Stimulated activated CD8-positive, alpha-beta memory T cell treated with anti-CD3 and anti-CD28 coated beads, Interleukin-7, amount 100 ng/mL, for 4 hours (primary cell): ENCODE measurements at places on chromosomes 13 and 19.

- no peak for DNase-seq
Observed at GRCh38 chr19:16113727-16114126, 2.0 kb downstream of the RAB8A start.

- DNase-seq, result no peak
Observed at GRCh38 chr13:106678646-106679418, 110.9 kb upstream of the ARGLU1 start.

DNA sequence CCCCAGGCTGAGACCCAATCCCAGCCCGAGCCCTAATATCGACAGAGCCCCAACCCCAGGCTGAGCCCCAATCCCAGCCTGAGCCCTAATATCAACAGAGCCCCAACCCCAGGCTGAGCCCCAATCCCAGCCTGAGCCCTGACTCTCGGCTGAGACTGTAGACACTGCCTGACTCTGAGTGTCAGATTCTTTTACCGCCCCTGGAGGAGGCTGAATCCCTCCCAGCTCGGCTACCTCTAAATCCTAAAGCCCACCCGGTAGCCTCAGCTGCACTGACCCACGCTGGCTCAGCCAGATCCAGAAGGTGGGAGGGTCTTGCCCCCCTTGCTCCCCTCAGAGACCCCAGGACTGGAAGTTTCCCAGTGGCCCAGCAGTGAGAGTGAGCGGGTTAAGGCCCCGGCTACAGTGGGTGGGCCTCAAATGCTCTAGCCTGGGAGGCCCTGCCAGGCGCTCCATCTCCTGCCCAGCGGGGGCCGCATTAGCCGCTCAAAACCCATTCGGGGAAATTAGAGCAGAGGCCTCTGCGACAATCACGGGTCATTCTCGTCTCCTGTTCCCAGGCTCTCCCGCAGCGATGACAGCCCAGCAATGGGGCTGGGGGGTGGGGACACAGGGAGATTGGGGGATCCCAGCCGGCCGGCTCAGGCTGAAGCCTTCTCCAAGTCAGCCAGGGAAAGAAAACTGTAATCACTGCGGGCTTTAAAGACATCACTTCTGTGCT is 43.8 kb downstream of the ZNRF4 start:
- DNase-seq, result no peak

DNA sequence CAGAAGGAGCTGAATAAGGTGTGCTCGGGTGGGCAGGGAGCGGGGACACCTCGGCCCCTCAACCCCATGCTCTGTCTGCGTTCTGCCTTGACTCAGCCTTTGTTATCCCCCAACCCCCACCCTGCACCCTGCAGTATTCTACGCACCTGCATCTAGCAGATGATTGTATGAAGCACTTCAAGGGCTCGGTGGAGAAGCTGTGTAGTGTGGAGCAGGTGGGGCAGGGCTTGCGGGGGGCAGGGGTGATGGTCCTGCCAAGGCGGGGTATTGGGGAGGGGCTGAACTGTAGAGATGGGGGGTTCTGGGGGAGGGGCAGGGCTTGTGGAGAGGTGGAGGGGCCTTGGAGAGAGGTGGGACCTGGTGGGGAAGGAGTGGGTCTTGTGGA is 6.1 kb downstream of the STXBP2 start:
- no peak for DNase-seq

GRCh38 chr19:54096617-54097106 is 3.9 kb downstream of the OSCAR start:
- no peak for DNase-seq

DNA sequence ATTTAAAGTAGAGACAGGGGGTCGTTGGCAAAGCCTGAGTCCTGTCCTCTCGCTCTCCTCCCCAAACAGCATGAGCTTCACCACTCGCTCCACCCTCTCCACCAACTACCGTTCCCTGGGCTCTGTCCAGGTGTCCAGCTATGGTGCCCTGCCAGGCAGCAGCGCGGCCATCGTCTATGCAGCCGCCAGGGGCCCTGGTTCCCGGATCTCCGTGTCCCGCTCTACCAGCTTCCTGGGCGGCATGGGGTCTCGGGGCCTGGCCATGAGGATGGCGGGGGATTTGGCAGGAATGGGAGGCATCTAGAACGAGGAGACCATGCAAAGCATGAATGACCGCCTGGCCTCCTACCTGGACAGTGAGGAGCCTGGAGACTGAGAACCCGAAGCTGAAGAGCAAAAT is 1117.2 kb upstream of the MIR17HG start:
- no peak for DNase-seq

DNA sequence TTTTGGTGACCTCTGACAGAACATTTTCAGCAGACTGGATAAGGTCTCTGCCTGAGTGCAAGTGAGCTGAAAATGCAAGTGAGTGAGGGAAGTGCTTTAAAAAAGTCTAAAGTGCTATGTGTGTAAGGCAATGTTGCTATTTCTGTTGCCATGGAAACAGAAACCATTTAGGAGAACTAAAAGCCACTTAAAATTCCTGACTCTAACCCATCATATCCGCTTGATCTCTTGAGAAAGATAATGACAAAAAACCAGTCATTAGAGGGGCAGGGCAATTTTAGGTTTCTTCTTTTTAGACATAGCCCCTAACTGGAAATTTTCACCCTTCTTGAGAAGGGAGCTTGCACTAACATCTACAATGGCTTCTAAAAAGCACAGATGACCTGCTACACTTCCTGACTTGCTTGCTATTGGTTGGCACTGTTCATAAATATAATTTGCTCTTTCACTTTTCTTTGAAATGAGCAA is at the start of gene CYSLTR2:
TSS of gene CYSLTR2 (plus strand) at position 458 of the 468 bp plus-strand sequence. CDS start 52,889 bp downstream, outside the sequence.
- DNase-seq, result no peak

GRCh38 chr19:45975306-45976070 is 1.8 kb upstream of the NOVA2 start:
- no peak for DNase-seq

GRCh38 chr13:106985481-106985880 is 417.5 kb upstream of the ARGLU1 start:
- DNase-seq, result no peak

GRCh38 chr19:46745030-46745429 is 827 bp upstream of the FKRP start:
- DNase-seq, result no peak

DNA sequence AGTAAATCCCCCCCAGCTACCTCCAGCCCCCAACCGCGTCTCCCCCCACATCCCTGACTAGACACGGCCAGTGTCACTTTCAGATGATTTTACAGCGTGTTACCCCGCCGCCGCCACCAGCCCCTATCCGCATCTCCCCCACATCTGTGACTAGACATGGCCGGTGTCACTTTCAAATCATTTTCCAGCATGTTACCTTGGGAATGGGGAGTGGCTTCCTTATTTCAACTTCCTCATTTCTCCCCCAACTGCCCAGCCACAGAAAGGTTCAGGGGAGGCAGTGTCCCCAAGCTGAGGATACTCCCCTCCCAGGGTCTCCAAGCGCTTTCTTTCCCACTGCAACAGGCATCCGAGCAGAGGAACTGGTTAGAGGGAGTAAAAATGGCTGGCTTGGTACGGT is 18.4 kb downstream of the ADGRL1 start:
- no peak for DNase-seq

DNA sequence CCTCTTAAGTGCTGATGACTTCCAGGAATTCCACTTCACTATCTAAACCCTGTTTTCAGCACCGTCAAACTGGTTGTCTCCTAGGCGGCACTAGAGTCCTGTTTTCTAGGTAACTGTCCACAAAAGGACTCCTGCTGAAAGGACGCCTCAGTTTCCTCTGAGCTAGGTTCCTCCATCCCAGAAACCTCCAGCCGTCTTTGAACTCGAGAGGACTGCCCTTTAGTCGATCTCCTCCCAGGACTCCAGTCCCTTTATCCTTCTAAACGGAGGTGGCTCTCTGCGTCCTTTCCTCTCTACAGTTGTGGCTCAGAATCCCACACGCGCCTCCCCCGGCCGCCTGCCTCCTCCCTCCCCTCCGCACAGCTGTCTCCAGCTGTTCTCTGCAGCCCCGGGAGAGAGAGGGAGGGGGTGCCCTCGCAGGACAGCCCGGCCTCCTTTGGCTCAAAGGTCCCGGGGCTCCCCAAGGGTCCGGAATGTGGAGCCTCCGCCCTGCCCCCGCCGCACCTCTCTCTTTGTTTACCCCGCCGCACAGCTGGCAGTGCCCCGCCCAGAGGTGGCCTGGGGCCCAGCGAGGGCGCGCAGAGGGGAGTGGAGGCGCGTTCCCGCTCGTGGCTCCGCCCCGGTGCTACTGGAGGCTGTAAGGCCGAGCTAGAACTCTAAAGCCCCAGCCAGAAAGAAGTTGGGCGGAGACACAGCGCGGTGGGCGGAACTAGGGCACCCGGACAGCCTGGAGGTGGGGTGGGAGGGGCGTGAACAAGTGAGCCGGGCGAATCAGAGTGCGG is 2.4 kb downstream of the LTBP4 start:
- DNase-seq, result peak; percentile 94
